ENCODE measurements at places on chromosomes 11 and 22.
A peak's percentile ranks its signal among the peaks of the same experiment; 100 is the strongest.

DNA sequence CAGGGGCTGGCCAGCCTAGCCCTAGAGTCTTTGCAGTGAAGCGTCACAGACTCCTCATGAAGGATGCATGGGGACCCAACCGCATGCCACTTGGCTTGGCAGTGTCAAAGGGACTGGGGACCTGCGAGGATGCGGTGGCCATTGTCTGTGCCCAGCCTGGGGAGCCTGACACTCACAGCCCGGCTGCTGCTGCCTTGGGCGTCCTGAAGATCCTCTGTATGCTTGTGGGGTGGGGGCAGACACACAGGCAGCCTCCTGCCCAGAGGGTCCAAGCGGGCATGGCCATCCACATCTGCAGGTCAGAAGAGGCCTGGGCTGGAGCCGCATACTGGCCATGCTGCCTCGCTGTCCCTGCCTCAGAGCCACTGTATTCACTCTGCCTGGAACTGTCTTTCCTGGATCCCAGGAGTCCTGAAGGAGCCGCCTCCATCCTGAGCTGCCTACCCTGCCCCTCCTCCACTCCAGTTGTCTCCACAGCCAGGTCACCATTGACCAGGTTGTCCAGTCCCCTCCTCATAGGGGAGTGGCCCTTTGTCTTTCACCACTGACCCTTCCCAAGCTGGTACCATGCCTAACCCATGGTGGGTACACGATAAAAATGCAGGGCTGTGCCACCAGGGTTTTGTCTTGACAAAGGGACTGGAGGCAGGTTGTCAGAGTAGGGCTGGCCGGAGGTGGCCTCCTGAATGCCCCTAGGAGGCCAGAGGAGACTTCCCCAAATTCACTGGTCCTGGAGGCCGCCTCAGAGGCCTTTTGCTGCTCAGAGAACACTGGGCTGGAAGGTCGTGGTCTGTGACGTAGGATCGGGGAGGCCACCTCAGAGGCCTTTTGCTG is 107.0 kb downstream of the KCNQ1OT1 start:
- no peaks in the 10 kb centered on the region for H3K4me1 ChIP-seq
- no peaks in the 10 kb centered on the region for H3K36me3 ChIP-seq
- no peak overlapping the region for H3K27ac ChIP-seq

- DNase-seq = no peak
- H3K27ac ChIP-seq = no peak overlapping the region
- no peaks in the 10 kb centered on the region for H3K27me3 ChIP-seq
- no peaks in the 10 kb centered on the region for H3K4me1 ChIP-seq
- no peaks in the 10 kb centered on the region for H3K36me3 ChIP-seq
These were observed 45.3 kb downstream of the MN1 start for GRCh38 chr22:27756212-27756660.

- no peaks in the 10 kb centered on the region for H3K27me3 ChIP-seq
- no peaks in the 10 kb centered on the region for H3K4me1 ChIP-seq
- no peaks in the 10 kb centered on the region for H3K36me3 ChIP-seq
- no peak overlapping the region for H3K4me3 ChIP-seq
These were observed 182.7 kb upstream of the SNX19 start for GRCh38 chr11:131099013-131099412.

DNA sequence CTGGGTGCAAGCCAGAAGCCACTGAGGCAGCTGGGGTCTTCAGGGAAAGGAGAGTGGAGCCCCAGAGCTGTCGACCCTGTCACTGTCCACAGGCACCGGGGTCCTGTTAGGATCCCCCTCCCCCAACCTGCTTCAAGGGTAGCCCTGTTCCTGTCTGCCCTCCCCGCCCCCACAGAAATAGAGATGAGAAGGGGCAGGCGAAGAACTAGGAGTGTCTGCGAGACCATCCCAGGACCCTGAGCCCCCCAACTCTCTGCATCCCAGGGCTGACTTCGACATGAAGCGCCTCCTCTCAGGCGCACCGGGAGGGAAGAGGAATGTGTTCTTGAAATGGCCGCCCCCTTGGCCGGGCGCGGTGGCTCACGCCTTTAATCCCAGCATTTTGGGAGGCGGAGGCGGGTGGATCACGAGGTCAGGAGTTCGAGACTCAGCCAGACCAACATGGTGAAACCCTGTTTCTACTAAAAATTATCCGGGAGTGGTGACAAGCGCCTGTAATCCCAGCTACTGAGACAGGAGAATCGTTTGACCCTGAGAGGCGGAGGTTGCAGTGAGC is 607 bp upstream of the ZNF70 start:
- DNase-seq = peak; percentile 77
- peak overlapping the region; percentile 94 for H3K27ac ChIP-seq
- H3K27me3 ChIP-seq = no peaks in the 10 kb centered on the region
- no peaks in the 10 kb centered on the region for H3K36me3 ChIP-seq
- H3K4me3 ChIP-seq = peak overlapping the region; percentile 76

GRCh38 chr11:76239483-76240160 is 33.3 kb upstream of the WNT11 start:
- no peak for DNase-seq
- no peak overlapping the region for H3K27ac ChIP-seq
- H3K4me3 ChIP-seq = no peak overlapping the region

- no peak overlapping the region for H3K4me3 ChIP-seq
- no peak for DNase-seq
- H3K4me1 ChIP-seq = no peaks in the 10 kb centered on the region
These were observed 1432.4 kb downstream of the FAM181B start for GRCh38 chr11:81301166-81301830.

DNA sequence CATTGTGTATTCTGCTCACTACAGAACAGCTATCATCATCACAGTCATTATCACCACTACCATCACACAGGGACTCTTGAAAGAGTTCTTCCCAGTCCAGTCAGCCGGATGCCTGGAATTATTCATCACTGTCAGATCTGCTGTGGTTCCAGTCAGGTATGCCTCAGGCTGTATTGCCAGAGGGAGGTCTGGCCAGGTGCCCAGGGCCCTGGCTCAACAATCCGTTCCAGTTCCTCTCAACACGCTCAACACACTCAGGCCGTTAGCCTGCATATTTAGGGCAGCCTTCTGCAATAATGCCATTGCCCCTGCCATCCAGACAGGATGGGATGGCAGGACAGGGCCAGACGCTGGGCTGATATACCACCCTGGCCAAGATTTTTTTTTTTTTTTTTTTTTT is 28.6 kb upstream of the RASL10A start:
- DNase-seq = peak; percentile 94

DNA sequence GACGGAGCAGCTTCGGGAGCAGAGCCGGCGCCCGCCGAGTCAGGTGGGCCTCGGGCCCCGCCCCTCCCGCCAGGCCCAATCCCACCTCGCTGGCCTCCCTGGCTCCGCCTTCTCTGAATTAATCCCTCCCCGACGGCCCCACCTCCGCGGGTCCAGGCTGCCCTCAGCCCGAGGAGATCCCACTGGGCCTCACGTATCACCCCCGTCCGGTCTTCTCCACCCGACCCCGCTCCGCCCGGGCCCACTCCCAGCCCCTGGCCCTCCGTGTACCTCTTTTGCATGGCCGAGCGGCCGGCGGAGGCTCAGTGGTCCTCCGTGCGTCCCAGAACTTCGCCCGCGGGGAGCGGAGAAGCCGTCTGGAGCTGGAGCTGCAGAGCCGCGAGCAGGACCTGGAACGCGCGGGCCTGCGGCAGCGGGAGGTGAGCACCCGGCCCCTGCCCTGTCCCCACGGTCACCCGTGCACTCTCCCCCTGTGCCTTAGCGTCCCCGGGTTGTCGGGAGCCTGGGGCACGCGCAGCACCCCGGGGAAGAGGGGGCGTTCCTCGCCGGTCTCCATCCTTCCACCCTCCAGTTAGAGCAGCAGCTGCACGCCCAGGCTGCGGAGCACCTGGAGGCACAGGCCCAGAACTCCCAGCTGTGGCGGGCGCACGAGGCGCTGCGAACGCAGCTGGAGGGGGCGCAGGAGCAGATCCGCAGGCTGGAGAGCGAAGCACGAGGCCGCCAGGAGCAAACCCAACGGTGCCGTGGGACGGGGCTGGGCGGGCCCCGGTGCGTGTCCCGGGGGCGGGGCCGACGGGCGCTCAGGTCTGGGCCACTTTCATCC is 2.2 kb upstream of the CD151 start:
- peaks cover 2% of the 10 kb centered on the region for H3K36me3 ChIP-seq
- peak overlapping the region; percentile 36 for H3K4me3 ChIP-seq
- no peak for DNase-seq
- H3K4me1 ChIP-seq = peaks cover 69% of the 10 kb centered on the region
- H3K27me3 ChIP-seq = peaks cover 64% of the 10 kb centered on the region
- no peak overlapping the region for H3K27ac ChIP-seq

DNA sequence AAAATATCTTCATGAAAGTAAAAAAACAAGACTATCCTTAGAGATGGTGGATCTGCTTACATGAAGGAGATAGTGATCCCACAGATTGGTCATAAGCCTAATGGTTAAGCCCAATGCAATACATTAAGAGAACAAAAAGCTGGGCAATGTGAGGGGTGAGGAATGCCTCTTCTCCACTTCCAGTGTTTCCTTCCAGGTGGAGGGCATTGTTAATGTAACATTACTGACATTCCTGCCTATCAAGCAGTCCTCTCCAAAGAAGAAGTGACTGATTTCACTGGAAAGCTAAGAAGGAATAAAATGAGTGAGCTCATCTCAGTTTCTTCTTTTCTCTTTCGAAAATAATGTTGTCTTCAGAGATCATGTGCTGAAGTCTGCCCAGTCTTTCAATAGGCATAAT is 207.8 kb downstream of the RAB38 start:
- H3K4me3 ChIP-seq = no peak overlapping the region
- no peaks in the 10 kb centered on the region for H3K27me3 ChIP-seq
- no peaks in the 10 kb centered on the region for H3K4me1 ChIP-seq
- H3K36me3 ChIP-seq = no peaks in the 10 kb centered on the region
- DNase-seq = no peak
- no peak overlapping the region for H3K27ac ChIP-seq

- no peaks in the 10 kb centered on the region for H3K27me3 ChIP-seq
- DNase-seq = no peak
- no peaks in the 10 kb centered on the region for H3K36me3 ChIP-seq
These were observed 192.8 kb upstream of the SORL1-AS1 start for GRCh38 chr11:121645596-121645995.

GRCh38 chr22:25212337-25212736 is 7.1 kb upstream of the CRYBB2 start:
- no peak for DNase-seq
- H3K27ac ChIP-seq = no peak overlapping the region
- H3K27me3 ChIP-seq = no peaks in the 10 kb centered on the region
- H3K4me1 ChIP-seq = no peaks in the 10 kb centered on the region
- H3K4me3 ChIP-seq = no peak overlapping the region

DNA sequence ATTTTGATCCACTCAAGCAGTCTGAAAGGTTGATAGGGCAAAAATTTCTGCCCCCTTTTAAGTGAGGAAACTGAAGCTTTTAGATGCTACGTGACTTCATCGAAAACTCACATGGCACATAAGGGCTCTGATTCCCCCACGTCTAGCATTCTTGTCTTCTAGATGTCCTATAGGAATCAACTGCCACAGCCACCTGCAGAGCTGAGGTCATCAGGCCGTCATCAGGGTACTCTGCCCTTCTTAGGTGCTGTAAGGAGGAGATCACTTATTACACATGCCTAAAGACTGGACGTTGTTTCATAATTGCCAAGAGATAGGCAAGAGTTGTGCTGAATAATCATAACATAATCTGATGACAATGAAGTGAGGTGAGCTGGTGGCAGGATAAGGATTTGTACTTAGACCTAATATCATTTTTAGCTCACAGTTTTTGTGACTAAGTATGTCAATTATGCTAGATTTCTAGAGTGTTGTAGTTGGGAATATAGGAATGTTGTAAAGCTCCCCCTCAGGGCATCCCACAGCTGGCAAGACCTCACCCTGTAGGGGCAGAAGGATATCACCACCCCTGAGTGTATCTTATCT is 349.4 kb downstream of the METTL15 start:
- no peaks in the 10 kb centered on the region for H3K36me3 ChIP-seq
- H3K4me1 ChIP-seq = no peaks in the 10 kb centered on the region
- no peak overlapping the region for H3K27ac ChIP-seq
- no peaks in the 10 kb centered on the region for H3K27me3 ChIP-seq
- no peak for DNase-seq

DNA sequence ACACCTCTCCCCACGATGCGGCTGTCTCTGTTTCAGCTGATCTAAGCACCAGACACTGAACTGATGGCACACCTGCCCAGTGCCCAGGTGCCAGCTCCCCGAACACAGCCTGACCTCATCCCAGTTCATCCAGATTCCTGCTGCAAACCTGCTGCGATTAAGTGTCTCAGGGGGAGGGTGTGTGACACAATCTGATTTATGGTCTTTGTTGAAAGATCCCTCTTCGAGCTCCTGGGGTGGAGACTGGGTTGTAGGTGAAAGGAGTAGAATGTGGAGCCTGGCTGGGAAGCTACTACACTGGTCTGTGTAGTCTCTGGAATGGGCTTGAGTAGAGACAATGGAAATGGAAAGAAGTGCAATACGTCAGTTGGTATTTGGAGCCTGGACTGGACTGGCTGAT is 390.3 kb downstream of the SHANK2 start:
- no peaks in the 10 kb centered on the region for H3K27me3 ChIP-seq
- no peaks in the 10 kb centered on the region for H3K4me1 ChIP-seq
- H3K27ac ChIP-seq = no peak overlapping the region
- H3K36me3 ChIP-seq = no peaks in the 10 kb centered on the region
- DNase-seq = no peak
- H3K4me3 ChIP-seq = no peak overlapping the region

GRCh38 chr11:17967661-17968060 is 45.2 kb downstream of the SERGEF start:
- H3K4me3 ChIP-seq = no peak overlapping the region
- no peak overlapping the region for H3K27ac ChIP-seq
- no peaks in the 10 kb centered on the region for H3K27me3 ChIP-seq
- DNase-seq = no peak

GRCh38 chr11:12007769-12008737 is at the start of gene DKK3:
Gene DKK3, minus strand, starts transcription at chr11:12008626. Its CDS starts 44 bp downstream, at chr11:12008582.
- DNase-seq = no peak
- peak within 1 kb of the TSS; percentile 73 for H3K27ac ChIP-seq
- peaks cover 24% of the 10 kb centered on the region for H3K4me1 ChIP-seq
- peak within 1 kb of the TSS; percentile 56 for H3K4me3 ChIP-seq
- H3K27me3 ChIP-seq = no peaks in the 10 kb centered on the region

DNA sequence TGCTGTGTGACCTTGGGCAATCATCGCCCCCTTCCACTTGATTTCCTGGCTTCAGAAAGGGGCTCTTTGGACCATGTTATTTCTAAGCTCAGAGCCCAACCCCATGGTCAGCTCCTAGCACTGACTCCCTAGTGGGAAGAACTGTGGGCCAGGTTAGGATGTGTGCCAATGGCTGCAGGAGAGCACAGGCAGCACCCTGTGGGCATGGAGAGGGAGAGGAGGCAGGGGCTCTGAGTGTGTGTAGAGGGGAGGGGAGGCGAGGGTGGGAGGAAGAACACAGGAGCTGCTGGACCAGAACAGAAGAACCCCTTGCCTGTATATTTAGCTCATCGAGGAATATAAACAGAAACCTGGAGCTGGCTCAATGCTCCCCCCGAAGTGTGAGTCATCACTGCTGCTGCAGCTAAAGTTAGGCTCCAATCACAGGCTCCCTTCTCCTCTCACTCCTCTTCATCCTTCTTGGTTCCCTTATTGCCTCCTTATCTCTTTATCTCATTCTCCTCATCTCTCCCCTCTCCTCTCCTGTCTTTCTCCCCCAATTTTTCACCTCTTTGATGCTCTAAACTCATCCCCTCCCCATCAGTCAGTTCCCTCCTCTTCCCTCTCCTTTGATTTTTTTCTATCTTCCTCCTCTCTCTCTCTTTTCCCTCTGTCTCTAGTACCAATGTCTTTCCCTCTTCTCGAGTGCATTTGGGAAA is 14.5 kb upstream of the RPS19BP1 start:
- no peak overlapping the region for H3K4me3 ChIP-seq
- H3K4me1 ChIP-seq = peaks cover 4% of the 10 kb centered on the region
- H3K36me3 ChIP-seq = no peaks in the 10 kb centered on the region
- DNase-seq = no peak
- no peaks in the 10 kb centered on the region for H3K27me3 ChIP-seq
- H3K27ac ChIP-seq = no peak overlapping the region

Measured in sigmoid colon (tissue), 7 donors.